HepG2 (cell line): ENCODE measurements at places on chromosomes 12 and 14.
A peak's percentile ranks its signal among the peaks of the same experiment; 100 is the strongest.

DNA sequence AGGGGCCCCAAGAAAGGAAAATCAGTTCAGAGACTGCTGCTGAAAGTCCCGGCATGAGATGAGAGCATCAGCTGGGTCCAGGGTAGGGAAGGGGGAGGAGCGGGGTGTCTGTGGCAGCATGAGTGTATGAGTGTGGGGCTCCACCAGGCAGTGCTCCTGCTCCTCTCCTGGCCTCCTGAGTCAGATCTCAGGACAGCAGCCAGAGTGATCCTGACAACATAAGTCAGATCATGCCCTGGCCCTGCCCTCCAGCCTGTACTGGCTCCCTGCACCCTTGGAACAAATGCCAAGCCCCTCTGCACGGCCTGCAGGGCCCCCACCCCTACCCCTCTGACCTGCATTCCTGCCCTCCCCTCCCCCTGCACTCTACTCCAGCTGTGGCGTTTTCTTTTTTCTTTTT is 24.2 kb upstream of the LRP1-AS start:
- H3K4me3 ChIP-seq = no peak overlapping the region
- 0 out of 2 replicates have a peak, but pooled peaks cover 5% of the 10 kb centered on the region for H3K4me1 ChIP-seq
- H3K36me3 ChIP-seq = peaks cover 48% of the 10 kb centered on the region
- no peak for DNase-seq
- H3K27me3 ChIP-seq = no peaks in the 10 kb centered on the region
- H3K27ac ChIP-seq = no peak overlapping the region

DNA sequence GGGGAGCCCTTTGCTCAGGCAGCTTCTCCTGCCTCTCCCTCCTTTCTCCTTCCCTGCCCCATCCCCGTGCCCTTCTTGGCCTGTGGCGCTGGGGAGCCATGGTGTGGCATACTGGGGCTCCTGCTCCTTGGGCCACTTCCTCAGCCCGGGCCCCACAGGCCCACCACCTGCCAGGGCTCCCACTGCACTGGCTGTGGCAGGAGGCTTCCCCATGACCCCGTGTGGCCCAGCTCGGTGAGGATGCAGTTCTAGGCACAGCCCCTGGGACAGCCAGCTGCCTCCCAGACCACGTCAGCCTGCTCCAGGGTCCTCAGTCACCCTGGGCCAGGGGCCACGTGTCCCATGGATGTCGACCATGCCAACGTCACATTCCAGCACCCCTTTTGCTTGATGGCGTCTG is 13.0 kb upstream of the AMN start:
- H3K36me3 ChIP-seq = peaks cover 7% of the 10 kb centered on the region; the same call in 1 of the 3 replicates
- no peak overlapping the region for H3K4me3 ChIP-seq
- peaks cover 5% of the 10 kb centered on the region for H3K4me1 ChIP-seq

DNA sequence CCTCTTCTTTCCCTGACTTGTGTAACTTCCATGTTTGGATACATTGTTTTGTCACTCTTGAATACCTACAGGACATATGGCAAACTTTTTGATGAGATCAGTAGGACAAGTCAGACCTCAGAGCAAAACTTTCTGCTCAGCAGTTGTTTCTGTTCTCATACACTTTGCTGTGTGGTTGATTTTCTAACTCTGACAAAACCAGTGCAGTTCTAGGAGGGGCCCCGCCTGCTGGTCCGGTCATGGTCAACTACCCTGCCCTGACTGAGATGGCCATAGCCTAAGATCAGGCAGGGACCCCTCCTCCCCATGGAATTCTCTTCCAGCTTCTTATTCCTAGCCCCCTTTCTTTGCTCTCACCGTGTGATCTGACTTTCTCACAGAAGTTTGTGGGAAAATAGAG is 92.8 kb downstream of the OTOGL start:
- H3K27me3 ChIP-seq = no peaks in the 10 kb centered on the region
- no peaks in the 10 kb centered on the region for H3K36me3 ChIP-seq
- H3K4me3 ChIP-seq = no peak overlapping the region
- no peak for DNase-seq

- DNase-seq = no peak
- H3K4me1 ChIP-seq = no peaks in the 10 kb centered on the region
- no peak overlapping the region for H3K4me3 ChIP-seq
Measured at GRCh38 chr12:4828176-4828575, 81.5 kb upstream of the KCNA1 start.

DNA sequence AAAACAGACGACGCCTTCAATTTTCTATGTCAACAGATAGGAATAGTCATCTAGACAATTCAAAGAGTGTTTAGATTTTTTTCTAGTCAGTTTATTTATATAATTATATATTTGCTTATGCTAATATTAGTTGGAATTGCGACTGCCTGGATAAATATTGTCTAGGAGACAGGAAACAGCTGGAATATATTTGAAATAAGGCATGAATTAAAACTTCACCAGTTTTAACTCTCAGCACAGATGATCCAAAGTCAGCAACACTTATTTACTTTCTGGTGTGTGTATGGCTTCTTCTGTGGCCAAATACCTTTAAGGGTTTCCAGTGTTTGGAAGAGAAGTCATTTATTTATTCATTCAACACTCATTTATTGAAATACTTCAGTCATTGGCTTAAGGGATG is 1215.4 kb upstream of the USP15 start:
- no peak overlapping the region for H3K27ac ChIP-seq
- no peak overlapping the region for H3K4me3 ChIP-seq
- DNase-seq = no peak
- H3K36me3 ChIP-seq = no peaks in the 10 kb centered on the region
- no peaks in the 10 kb centered on the region for H3K4me1 ChIP-seq
- H3K27me3 ChIP-seq = no peaks in the 10 kb centered on the region

- peak overlapping the region; percentile 93 for H3K27ac ChIP-seq
- peaks cover 41% of the 10 kb centered on the region for H3K4me1 ChIP-seq
- H3K4me3 ChIP-seq = peak overlapping the region; percentile 79
Measured at GRCh38 chr12:12561371-12562015, 1.2 kb downstream of the DUSP16 start.

- H3K36me3 ChIP-seq = no peaks in the 10 kb centered on the region
- no peak overlapping the region for H3K4me3 ChIP-seq
- H3K27ac ChIP-seq = no peak overlapping the region
- DNase-seq = no peak
Measured at GRCh38 chr12:105748806-105749600, 389.8 kb downstream of the NUAK1 start.

- no peak overlapping the region for H3K4me3 ChIP-seq
- DNase-seq = no peak
- H3K27me3 ChIP-seq = no peaks in the 10 kb centered on the region
- H3K4me1 ChIP-seq = no peaks in the 10 kb centered on the region
- no peaks in the 10 kb centered on the region for H3K36me3 ChIP-seq
Measured at GRCh38 chr12:63318933-63319332, 167.9 kb upstream of the AVPR1A start.

GRCh38 chr12:90280033-90280432 is 571.4 kb upstream of the ATP2B1 start:
- DNase-seq = no peak
- H3K4me3 ChIP-seq = no peak overlapping the region
- no peak overlapping the region for H3K27ac ChIP-seq
- H3K36me3 ChIP-seq = no peaks in the 10 kb centered on the region
- H3K27me3 ChIP-seq = no peaks in the 10 kb centered on the region
- H3K4me1 ChIP-seq = no peaks in the 10 kb centered on the region

- H3K27me3 ChIP-seq = no peaks in the 10 kb centered on the region
- H3K4me1 ChIP-seq = peaks cover 26% of the 10 kb centered on the region
- peaks cover 5% of the 10 kb centered on the region; the same call in 1 of the 3 replicates for H3K36me3 ChIP-seq
- peak overlapping the region; percentile 84 for H3K4me3 ChIP-seq
- peak overlapping the region; percentile 62 for H3K27ac ChIP-seq
Measured at GRCh38 chr12:125065919-125066570, 810 bp downstream of the AACS start.

- no peaks in the 10 kb centered on the region for H3K36me3 ChIP-seq
- DNase-seq = no peak
- no peak overlapping the region for H3K4me3 ChIP-seq
Measured at GRCh38 chr14:25933731-25934130, 664.1 kb downstream of the NOVA1 start.

DNA sequence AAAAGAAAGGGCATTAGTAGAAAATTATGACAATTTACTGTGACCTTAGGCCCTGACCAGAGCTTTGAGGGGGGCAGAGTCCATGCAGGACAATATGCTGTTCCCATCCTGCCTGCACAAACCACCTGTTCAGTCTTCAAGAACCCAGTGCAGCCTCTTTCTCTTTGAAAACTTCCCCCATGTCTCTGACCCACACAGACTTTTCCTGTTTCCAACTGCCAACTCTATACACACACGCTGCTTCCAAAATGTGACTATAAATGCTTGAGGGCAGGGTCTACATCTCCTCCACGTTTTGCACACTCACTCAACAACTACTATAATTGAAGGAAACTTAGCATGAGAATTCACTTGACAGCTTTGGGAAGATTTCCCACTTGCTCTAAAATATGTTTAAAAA is 36.6 kb upstream of the SYCP3 start:
- H3K4me1 ChIP-seq = peaks cover 14% of the 10 kb centered on the region; the same call in 1 of the 2 replicates
- no peaks in the 10 kb centered on the region for H3K36me3 ChIP-seq
- no peak overlapping the region for H3K4me3 ChIP-seq
- H3K27me3 ChIP-seq = no peaks in the 10 kb centered on the region
- H3K27ac ChIP-seq = no peak overlapping the region

GRCh38 chr12:113040722-113041171 is 15.8 kb upstream of the DTX1 start:
- peak; percentile 32 for DNase-seq
- H3K4me3 ChIP-seq = no peak overlapping the region
- no peaks in the 10 kb centered on the region for H3K27me3 ChIP-seq

DNA sequence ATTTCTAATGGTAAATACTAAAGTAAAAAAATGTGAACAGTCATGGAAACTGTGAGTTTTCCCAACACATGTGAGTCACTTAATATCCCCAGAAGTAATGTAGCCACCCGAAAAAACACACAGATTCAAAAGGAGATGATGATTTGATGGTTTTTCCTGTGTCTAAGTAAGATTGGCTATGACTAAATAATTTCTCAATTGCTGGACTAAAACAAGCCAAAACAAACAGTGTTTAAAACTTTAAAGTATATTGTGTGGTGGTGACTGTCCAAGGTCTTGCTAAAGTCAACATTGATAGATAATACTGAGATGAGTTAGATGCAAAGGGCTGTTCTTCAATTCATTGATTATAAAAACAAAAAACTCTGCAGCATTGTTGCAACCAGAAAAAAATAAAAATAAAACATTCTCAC is 89.6 kb upstream of the SOX5 start:
- H3K27me3 ChIP-seq = no peaks in the 10 kb centered on the region
- peak overlapping the region; percentile 94 for H3K27ac ChIP-seq
- H3K36me3 ChIP-seq = no peaks in the 10 kb centered on the region
- peaks cover 94% of the 10 kb centered on the region for H3K4me1 ChIP-seq

DNA sequence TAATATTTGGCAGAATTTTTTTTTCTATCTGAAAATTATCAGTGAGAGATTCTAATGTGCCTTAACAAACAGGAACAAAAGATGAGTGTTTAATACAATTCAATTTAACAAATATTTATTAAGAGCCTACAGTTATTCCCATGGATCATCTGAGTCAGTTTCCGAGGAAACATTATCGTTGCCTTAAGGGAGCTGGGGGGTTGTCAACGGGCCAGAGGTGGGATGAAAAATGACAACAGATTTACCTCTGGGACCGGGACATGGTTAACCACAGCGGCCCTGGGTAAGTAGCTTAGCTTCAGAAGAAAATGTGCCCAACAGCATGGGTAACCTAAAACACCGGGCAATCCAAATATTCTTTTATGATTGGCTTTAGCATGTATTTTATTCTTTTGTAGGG is 113.6 kb downstream of the DAD1 start:
- H3K4me3 ChIP-seq = no peak overlapping the region
- no peak for DNase-seq
- H3K27ac ChIP-seq = no peak overlapping the region
- no peaks in the 10 kb centered on the region for H3K36me3 ChIP-seq
- peaks cover 4% of the 10 kb centered on the region; the same call in 2 of the 3 replicates for H3K27me3 ChIP-seq
- H3K4me1 ChIP-seq = no peaks in the 10 kb centered on the region

- H3K4me3 ChIP-seq = no peak overlapping the region
- DNase-seq = no peak
- no peak overlapping the region for H3K27ac ChIP-seq
- H3K36me3 ChIP-seq = no peaks in the 10 kb centered on the region
- H3K27me3 ChIP-seq = no peaks in the 10 kb centered on the region
- H3K4me1 ChIP-seq = no peaks in the 10 kb centered on the region
Measured at GRCh38 chr14:84036840-84037239, 1493.1 kb upstream of the FLRT2 start.

- no peaks in the 10 kb centered on the region for H3K36me3 ChIP-seq
- H3K4me3 ChIP-seq = no peak overlapping the region
- no peak overlapping the region for H3K27ac ChIP-seq
- H3K4me1 ChIP-seq = peaks cover 25% of the 10 kb centered on the region
- DNase-seq = peak; percentile 35
Measured at GRCh38 chr12:98572010-98572409, 21.5 kb upstream of the SLC25A3 start.

DNA sequence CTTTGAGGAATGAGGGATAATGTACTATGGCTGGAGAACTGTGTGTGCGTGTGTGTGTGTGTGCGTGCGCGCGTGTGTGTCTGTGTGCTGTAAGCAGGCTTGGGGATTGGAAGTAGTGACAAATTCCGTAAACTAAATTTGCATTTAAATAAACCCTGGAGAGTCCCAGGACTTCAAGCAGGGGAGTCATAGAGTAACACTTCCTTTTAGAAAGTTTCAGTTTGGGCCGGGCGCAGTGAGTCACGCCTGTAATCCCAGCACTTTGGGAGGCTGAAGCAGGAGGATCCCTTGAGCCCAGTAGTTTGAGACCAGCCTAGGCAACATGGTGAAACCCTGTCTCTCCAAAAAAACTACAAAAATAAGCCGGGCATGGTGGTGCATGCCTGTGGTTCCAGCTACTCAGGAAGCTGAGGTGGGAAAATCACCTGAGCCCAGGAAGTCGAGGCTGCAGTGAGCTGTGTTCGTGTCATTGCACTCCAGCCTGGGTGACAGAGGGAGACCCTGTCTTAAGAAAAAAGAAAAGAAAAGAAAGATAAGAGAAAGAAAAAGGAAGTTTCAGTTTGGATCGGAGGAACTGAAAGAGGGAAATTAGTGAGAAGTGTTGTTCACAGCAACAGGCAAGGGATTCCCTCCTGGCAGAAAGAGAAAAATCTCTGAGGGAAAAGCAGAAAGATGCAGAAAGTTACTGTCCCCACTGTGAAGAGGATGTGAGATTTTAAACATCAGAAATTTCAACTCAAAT is 222.7 kb upstream of the SOX5 start:
- H3K27ac ChIP-seq = no peak overlapping the region
- no peaks in the 10 kb centered on the region for H3K27me3 ChIP-seq
- no peak for DNase-seq
- no peaks in the 10 kb centered on the region for H3K36me3 ChIP-seq
- H3K4me1 ChIP-seq = no peaks in the 10 kb centered on the region

DNA sequence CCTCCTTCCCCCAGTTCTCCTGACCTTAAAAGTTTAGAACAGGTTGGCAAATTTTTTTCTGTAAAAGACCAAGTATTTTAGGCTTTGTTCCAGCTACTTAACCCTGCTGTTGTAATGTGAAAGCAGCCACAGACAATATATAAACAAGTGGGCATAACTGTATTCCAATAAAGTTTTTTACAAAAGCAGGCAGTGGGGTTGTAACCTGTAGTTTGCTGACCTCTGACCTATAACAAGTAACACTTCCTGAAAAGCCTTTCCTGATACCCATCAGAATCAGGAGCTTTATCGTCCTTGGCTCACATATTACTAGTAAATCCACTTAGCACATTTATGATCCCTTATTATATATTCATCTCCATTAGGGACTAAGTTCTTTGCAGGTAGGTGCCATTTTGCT is 13.1 kb upstream of the SMARCC2 start:
- H3K27me3 ChIP-seq = no peaks in the 10 kb centered on the region
- no peak overlapping the region for H3K4me3 ChIP-seq
- H3K27ac ChIP-seq = no peak overlapping the region
- H3K36me3 ChIP-seq = peaks cover 26% of the 10 kb centered on the region
